NCI-H1417 treated with DMSO at 0.1 percent for 48 hours (cell line): ENCODE measurements at places on chromosomes 1 and 21.

DNA sequence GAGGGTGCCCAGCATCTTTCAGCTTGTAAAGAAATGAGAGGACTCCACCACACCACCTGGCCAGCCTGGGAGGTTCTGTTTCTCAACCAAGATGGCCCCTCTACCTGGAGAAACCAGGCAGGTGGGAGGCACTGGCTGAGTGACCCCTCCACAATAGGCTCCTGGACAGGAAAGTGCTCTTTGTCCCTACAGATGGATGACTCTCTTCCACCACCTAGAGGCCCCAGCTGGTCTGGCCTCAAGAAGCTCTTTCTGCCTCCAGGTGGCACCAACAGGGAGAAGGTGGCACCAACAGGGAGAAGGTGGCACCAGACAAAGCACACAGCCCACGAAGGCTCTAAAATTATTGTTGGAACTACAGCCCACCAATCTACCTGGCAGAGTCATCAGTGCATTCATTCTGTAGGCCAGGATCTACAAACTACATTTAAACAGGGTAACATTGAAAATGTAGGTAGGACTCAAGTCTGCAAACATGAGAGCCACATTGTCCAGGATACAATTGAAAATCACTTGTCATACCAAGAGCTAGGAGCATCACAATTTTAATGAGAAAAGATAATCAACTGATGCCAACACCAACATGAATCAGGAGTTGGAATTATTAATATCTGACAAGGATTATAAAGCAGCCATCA is 14.4 kb downstream of the TMPRSS3 start:
- no peak for DNase-seq

DNA sequence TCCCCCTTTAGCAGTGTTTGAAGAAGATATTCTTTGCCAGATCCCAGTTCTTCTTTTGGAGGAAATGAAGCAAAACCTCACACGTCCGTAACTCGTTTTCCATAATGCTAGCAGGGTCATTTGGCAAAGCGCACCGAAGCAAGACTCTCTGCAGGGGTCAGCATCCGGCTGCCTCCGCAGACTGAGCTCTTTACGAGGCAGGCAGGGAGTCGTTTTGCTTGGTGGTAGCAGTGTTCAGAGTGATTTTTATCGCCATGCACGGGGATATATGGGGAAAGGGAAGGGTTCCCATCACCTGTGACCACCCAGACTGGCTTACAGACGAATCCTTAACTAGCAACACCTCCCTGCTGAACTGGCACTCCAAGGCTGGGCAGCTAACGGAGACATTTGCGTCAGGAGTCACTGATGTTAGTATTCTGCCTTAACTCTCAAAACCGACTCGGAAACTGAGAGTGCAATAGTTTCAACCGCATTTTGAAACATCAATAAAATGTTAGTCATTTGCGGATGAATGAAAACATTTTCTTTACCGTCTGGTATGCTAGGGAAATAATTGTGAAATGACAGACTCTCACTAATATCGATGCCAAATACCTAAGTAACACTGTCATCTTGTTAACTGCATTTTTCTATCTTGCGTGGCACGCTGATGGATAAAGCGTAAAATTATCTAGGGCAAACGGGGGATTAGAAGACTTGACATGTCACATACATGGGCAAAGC is 2.2 kb upstream of the NEGR1 start:
- DNase-seq: no peak

DNA sequence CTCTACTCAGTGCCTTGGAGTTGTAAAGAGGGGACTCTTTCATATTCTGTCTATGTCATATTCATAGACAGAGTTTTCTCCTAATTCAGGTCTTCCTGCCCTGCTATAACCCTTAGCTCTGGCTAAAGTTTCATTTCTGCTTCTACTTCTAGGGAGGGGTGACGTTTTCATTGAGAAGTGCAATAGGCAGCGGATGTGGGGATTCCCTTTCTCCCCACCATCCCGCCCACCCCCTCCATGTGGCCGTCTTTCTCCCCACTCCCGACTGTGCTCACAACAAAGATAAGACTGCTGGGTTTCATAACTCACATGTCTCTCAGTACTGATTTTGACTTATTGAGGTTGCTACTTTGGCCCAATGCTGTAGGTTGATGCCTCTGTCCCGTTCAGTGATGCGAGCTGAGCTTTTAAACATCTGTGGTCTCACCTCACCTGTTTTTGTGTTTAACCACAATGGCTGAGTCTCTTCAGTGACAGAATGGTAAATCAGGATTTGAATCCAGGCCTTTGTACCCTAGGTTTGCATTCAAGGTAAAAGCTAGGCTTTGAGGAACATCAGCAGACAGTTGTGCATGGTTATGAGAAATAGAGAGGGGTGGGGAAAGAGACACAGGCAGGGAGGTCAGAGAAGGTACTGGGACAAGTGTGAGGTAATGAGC is 7.8 kb upstream of the KIF14 start:
- DNase-seq: no peak

- no peak for DNase-seq
Observed at GRCh38 chr1:24263211-24263610, 55.9 kb upstream of the GRHL3 start.

GRCh38 chr1:167452483-167452882 is 65.8 kb downstream of the CD247 start:
- DNase-seq: no peak

DNA sequence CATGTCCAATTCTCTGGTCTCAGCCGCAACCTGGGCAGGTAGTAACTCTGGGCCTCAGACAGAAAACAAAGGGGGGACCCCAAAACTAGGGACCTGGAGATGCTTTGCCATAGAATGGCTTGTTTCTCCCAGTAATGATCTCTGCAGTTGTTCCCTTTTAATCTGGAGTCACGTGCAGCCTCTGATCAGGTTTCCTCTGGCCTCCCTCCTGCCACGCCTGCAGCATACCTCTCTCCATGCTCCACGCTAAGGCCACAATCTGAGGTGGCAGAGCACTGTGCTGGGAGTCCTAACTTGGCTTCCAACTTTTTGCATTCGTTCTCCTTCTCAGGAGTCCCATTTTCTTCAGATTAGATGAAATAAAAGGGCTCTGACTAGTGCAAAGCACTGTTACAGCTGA is 1.9 kb downstream of the PABPC4 start:
- no peak for DNase-seq

- no peak for DNase-seq
Observed at GRCh38 chr1:6180268-6180706, at the start of gene CHD5. Gene CHD5, minus strand, starts transcription at chr1:6180321. Its CDS starts 298 bp downstream, at chr1:6180023.

- no peak for DNase-seq
Observed at GRCh38 chr1:24186993-24187790, at the start of gene IFNLR1. Gene IFNLR1, minus strand, starts transcription at chr1:24187289. Its CDS starts 41 bp downstream, at chr1:24187248.

DNA sequence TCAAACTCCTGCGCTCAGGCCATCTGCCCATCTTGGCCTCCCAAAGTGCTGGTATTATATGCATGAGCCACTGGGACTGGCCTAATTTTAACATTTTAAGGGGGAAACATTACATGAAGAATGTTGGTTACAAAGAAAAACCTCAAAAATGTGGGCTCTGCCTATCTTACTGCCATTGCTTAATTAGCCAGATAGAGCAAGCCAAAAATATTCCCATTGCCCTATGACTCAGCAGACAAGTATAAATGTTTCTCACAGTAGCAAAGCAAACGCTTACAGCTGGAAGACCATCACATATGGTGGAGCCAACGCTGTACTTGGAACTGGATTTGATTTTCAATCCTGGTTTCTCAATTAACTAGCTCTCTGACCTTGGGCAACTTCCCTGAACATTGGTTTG is 502.0 kb downstream of the SMYD3 start:
- DNase-seq: no peak
